ENCODE measurements at places on chromosomes 6 and 20.

- DNase-seq, result no peak
Measured at GRCh38 chr20:11432407-11432806, 485.3 kb upstream of the BTBD3 start.

- DNase-seq, result no peak
Measured at GRCh38 chr6:134551245-134551960, 233.5 kb upstream of the SGK1 start.

DNA sequence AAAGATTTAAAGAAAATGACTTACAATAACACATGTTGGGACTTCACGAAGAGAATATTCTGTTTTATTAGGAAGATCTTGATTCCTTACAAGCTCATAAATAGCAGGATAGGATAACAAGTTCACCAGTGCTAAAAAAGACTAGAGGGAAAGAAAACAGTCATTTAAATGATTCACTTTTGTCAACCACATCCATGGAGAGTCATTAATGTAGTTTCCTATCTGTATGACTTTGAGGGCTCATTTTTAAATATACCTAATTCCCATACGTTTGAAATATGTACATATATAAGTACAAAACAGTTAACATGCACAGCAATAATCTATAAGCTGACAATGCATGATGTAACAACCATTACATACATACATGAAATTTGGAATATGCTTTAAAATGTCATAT is 111.1 kb downstream of the TBC1D32 start:
- DNase-seq, result no peak

GRCh38 chr6:19083801-19084200 is 696.7 kb downstream of the RNF144B start:
- DNase-seq, result no peak

DNA sequence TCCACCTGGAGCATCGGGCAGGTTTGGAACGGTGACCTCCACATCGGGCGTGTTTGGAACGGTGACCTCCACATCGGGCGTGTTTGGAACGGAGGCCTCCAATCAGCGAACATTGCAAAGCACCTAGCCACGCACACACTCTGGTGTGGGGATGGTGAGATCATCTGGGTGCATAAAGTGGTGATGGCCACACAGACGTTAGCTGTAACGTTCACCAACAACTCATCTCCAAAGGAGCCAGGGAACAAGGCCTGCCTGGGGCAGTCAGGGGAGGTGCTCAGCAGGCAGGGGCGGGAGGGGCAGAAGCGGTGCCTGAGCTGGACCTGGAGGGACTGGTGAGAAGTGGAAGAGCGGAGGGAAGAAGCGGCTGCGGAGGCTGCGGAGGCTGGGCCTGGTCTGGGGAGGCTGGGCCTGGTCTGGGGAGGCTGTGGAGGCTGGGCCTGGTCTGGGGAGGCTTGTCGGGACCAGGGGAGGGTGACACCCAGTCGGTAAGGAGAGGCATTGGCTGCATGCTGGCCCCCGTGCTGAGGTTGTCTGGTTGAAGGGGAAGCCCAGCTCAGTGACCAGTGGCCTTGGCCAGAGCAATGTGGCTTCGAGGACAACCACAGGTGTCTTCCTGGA is 89.9 kb downstream of the PSMB1 start:
- no peak for DNase-seq

GRCh38 chr6:160439751-160440150 is 91.6 kb downstream of the SLC22A3 start:
- DNase-seq, result no peak

GRCh38 chr6:7238900-7239589 is 74.0 kb downstream of the SSR1 start:
- no peak for DNase-seq
